ENCODE measurements at places on chromosomes 4 and X. TPM values are rescaled to one million over a fixed set of nuclear protein-coding genes. Genes with fewer than 3 reads are reported as not detected.

TMSB15A gene
- total RNA-seq: 105 TPM

ASB5 gene
- 0.37 TPM for total RNA-seq

GRID2 gene
- total RNA-seq: 0.72 TPM

ALAS2 gene
- not detected for total RNA-seq

DUSP21 gene
- not detected for total RNA-seq

DCAF8L2 gene
- 9.0 TPM for total RNA-seq

SRPX2 gene
- total RNA-seq: 24.5 TPM

COL4A5 gene
- 39.4 TPM for total RNA-seq

STK32B gene
- total RNA-seq: 13.2 TPM
